ENCODE measurements at places on chromosomes 4 and X.

GRCh38 chrX:22689290-22689689 lies 310.5 kb upstream of the DDX53 start:
- no peak for DNase-seq

- peak; percentile 92 for DNase-seq
These were observed 133.8 kb downstream of the PALLD start for GRCh38 chr4:168630445-168631187.

- DNase-seq = no peak
These were observed 589.5 kb downstream of the CENPC start for GRCh38 chr4:66955784-66956183.

- no peak for DNase-seq
These were observed 172.8 kb upstream of the FRMPD4 start for GRCh38 chrX:11965436-11965835.

GRCh38 chr4:133112641-133113040 lies 36.5 kb upstream of the PCDH10 start:
- no peak for DNase-seq

GRCh38 chr4:151195801-151196200 lies 81.2 kb upstream of the PRSS48 start:
- DNase-seq = peak; percentile 86

- DNase-seq = no peak
These were observed 50.1 kb upstream of the PJA1 start for GRCh38 chrX:69215161-69215875.

GRCh38 chr4:109755656-109756055 lies 25.8 kb upstream of the PLA2G12A start:
- no peak for DNase-seq

GRCh38 chr4:88166608-88167007 lies 8.2 kb upstream of the ABCG2 start:
- no peak for DNase-seq

GRCh38 chr4:113050371-113050755 lies 910 bp downstream of the ANK2 start:
- no peak for DNase-seq

- no peak for DNase-seq
These were observed 12.6 kb downstream of the SH3RF1 start for GRCh38 chr4:169258141-169258540.

DNA sequence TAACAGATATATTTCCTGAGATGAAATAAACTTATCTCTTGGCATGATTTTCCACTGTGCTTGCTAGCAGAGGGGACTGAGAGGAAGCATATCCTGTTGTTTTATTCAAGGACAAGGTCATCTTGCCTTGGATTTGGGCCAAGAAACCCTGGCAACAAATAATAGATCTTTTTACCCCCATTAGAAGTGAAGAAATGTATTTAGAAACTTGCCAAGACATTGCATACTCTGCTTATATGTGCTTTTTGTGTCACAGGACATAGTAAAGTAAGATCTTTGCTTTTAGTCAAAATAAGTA lies 170.2 kb downstream of the RAPGEF2 start:
- DNase-seq = no peak

GRCh38 chr4:103010804-103011203 lies 8.7 kb downstream of the SLC9B1 start:
- DNase-seq = no peak

DNA sequence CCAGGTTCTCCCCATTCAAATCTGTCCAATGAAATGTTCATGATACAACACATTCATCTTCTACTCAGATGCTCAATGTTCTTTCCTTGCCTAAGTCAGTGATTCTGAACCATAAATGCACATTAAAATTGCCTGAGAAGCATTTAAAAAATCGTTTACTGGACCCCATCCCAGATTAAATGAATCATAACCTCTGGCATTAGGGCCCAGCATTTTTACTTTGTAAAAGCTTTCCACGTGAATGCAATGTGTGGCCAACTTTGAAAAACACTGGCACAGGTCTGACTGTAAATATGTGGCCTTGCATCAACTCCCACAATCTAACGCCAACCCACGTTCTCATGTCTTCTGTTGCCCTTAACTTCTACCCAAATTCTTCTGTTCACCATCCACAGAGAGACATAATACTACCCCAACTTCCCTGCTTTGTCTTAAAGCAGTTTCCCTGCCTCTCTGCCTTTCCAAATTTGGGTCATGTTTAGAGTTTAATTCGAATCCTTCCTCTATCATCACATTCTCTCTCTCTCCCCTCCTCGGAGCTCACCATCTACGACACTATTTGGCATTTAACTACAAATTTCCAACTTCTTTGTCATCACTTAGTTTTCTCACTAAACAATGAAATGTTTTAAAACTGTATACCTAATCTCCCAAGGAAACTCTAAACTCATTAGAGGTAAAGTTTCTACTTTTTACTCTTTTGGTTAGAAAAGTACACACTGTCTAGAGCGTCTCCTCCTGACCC lies 78.7 kb downstream of the PRKG2 start:
- no peak for DNase-seq

DNA sequence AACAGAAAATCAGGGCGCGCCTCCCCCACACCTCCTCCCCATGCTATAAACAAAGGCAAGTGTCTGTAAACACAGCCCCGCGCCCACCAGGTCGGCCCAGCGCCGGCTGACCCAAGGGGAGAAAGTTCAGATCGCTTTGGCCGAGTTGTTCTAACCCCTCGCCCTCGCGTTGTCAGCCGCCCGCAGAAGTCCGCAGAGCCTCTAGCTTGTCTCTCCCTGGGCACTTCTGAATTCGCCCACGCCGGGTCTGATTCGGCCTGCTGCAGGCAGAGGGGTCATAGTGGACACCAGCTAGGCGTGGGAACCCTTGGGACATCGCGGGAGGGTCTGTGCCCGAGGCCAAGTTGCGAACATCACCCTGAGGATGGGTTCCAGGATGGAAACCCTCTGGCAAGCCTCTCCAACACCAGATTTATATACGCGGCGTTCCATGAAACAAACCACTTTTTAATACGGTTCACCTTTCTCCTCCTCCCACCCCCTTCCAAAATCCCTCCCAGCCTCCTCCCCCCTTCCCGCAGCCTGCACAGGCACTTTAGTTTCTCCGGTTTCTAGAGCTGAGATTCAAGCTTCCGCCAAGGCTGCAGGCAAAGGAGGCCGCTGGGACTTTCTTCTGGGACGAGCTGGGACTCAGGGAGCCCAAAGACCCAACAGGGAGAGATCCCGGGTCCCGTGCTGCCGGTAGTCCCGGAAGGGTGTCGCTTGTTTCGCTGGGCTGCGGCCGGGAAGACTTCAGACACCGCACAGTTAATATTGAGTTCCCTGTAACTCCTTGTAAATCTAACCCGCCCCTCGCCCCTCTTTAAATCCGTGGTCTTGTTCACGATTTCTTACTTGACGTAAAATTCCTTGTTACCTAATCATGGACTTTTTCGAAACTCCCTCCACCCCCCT lies 4.7 kb downstream of the HAND2 start:
- DNase-seq = no peak

DNA sequence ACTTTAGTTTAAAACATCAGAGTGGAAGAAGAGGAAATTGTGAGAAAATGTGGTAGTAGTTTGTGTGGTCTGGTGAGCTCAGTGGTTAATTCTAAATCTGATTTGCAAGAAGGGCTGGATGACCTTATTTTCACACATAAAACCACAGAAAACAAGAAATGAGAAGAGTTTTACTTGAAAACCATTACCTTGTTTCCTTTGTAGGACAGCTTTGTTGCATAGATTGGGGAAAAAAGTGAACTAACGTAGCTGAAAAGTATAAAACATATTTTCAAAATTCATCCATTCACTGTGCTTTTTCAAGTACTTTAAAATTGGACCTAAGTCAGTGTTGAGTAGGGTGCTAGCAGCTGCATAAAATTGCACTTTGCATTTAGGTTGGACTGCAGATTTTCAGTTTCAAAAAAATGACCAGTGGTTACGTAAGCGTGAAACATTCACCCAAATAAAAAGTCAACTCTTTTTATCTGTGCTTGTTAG lies 211.3 kb downstream of the ARHGAP10 start:
- no peak for DNase-seq

GRCh38 chrX:13189380-13189779 lies 130.5 kb downstream of the ATXN3L start:
- no peak for DNase-seq
